A549 treated with DMSO at 1 μM for 4 hours (cell line): ENCODE measurements at places on chromosomes 1 and 21. TPM values are rescaled to one million over a fixed set of nuclear protein-coding genes. Genes with fewer than 3 reads are reported as not detected.

CATSPERE gene
- total RNA-seq, result 0.05 to 0.23 TPM (median 0.09 TPM) in 4 of 5 replicates, not detected in the other

NES gene
- 1.4 to 1.8 TPM (median 1.6 TPM) in 5 replicates for total RNA-seq

FMO2 gene
- not detected in 5 replicates for total RNA-seq

TNFRSF8 gene
- total RNA-seq, result 0.06 to 0.19 TPM (median 0.08 TPM) in 5 replicates

TDRD5 gene
- 0.02 to 0.06 TPM (median 0.04 TPM) in 4 of 5 replicates, not detected in the other for total RNA-seq

ARHGEF10L gene
- total RNA-seq, result 5.7 to 7.8 TPM (median 6.8 TPM) in 5 replicates

TRIM17 gene
- not detected in 5 replicates for total RNA-seq

TSPAN1 gene
- total RNA-seq, result 1.8 to 2.7 TPM (median 2.3 TPM) in 5 replicates

PM20D1 gene
- total RNA-seq, result not detected in 5 replicates

CASQ1 gene
- total RNA-seq, result not detected in 5 replicates

LMX1A gene
- total RNA-seq, result not detected in 5 replicates
